ENCODE measurements at places on chromosomes 3 and 15.
A peak's percentile ranks its signal among the peaks of the same experiment; 100 is the strongest.

- DNase-seq, result no peak
These were observed 641.1 kb downstream of the MECOM start for GRCh38 chr3:169022457-169022856.

DNA sequence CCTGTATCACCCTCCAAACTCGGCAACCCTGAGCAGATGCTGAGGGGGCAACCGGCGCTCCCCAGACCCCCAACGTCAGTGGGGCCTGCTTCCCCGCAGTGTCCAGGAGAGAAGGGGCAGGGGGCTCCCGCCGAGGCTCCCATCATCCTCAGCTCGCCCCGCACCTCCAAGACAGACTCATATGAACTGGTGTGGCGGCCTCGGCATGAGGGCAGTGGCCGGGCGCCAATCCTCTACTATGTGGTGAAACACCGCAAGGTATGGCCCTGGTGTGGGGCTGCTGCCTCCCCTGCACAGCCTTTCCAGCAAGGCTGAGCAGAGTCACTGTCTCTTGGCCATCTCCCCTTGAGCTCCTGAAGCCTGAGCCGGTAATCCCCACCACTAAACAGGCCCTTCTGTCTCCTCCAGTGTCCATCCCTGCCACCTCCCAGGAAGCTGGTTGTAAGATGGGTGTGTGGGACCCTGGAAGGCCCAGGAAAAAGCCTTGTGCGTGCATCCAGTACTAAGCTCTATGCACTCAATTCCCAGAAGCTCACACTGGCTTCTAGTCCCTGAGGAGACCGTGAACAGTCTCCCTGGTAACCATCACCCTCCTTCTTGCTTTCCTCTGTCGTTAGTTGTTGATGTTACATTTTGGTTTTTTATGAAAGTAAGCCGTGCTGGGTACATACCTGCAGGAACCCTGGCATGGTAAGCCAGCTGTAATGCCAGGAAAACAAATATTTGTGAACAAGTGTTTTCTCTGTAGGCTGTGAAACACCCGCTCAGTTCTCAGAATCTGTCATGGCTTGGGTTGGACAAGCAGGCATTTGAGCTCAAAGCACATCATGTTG is 63.3 kb downstream of the BOC start:
- no peak for DNase-seq

DNA sequence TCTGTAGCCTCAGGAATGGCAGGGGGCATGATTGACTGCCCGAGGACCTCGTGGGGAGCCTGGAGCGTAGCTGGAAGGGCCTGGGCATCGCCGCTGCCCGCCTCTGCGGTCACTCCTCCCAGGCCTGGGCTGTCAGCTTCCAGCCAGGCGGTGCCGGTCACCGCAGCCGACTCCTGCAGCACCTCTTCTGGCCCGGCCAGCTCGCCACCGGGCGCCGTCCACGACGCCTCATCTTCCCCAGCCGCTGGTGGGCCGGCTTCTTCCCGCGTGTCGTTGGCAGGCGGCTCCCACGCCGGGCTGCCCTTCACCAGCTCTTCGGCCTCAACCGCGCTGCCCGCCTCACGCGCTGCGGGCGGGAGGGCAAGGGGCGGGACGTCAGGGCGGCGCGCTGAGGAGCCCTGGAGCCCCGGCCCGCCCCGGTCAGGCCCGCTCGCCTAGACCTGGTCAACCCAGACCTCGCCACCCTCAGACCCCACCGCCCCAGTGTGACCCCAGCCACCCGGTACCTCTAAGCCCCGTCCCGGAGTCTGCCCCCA is 1.0 kb downstream of the CSPG5 start:
- no peak for DNase-seq

GRCh38 chr15:85839643-85840042 is 44.9 kb upstream of the KLHL25 start:
- no peak for DNase-seq

DNA sequence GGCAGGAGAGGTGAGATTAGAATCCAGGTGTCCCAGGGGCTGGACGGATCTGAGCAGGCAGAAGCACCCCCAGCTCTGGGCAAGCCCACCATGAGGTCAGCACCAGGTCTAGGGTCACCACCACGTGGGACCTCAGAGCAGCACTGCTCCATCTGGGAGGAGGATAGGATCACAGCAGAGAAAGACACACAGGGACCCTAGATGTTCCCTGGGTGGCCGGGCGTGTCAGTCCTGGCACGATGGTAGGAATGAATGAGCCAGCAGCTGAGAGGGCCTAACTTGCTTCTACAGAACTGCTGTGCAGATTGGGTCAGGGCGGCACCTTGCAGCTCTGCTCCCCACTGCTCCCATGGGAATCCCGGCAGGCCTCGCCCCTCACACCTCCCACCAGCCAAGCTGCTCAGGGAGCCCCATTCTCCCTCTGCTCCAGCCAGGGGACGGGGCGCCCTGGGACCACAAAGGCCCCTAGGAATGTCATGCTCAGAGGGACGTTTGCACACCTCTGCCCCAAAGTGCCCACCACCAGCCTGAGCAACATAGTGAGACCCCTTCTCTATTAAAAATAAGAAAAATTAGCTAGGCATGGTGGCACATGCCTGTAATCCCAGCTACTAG is 66.3 kb downstream of the ZNF445 start:
- no peak for DNase-seq

GRCh38 chr15:58115692-58116091 is 22.5 kb upstream of the AQP9 start:
- DNase-seq, result no peak

GRCh38 chr3:149145974-149146373 is 16.5 kb downstream of the HPS3 start:
- no peak for DNase-seq

- no peak for DNase-seq
These were observed 15.2 kb upstream of the GBE1 start for GRCh38 chr3:81776643-81777042.

GRCh38 chr3:128372281-128372680 is 94.4 kb downstream of the DNAJB8 start:
- DNase-seq, result no peak

DNA sequence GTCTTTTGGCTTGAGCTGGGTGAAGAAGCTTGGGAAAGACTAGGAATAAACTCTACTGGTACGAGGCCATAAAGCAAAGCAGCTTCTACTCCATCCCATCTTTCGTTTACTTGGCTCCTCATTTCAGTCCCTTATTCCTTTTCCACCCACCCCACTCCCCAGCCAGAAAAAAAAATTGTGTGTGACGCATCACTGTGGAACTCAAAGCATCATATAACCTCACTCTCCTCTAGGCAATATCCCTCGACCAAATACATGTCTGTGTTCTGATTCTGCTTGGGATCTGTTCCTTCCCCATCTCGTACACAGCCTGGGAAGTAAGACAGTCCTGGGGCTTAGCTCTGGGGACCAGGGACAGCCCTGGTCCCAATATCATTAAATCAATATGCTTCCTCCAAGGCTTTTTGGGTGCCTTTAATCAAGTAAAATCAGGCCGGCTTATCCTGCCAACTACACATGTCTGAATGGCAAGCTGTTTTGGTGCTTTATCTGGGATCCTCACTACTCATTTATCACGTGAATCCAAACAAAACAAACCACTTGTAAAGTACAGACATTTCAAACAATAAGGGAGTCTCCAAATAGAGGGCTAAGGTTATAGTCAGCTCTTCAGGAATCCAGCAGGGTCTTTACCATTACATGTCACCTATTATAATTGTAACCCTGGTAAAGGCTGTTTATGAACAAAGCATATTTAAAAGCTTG is 74.9 kb upstream of the ZBED2 start:
- no peak for DNase-seq

- no peak for DNase-seq
These were observed 778.0 kb upstream of the NECTIN3 start for GRCh38 chr3:110293660-110294059.

- DNase-seq, result peak; percentile 48
These were observed 1.3 kb downstream of the DNAH1 start for GRCh38 chr3:52317208-52318000.

GRCh38 chr3:171936191-171936841 is 93.2 kb downstream of the TMEM212 start:
- no peak for DNase-seq

GRCh38 chr3:159650726-159651125 is 337.9 kb upstream of the IL12A start:
- DNase-seq, result no peak

DNA sequence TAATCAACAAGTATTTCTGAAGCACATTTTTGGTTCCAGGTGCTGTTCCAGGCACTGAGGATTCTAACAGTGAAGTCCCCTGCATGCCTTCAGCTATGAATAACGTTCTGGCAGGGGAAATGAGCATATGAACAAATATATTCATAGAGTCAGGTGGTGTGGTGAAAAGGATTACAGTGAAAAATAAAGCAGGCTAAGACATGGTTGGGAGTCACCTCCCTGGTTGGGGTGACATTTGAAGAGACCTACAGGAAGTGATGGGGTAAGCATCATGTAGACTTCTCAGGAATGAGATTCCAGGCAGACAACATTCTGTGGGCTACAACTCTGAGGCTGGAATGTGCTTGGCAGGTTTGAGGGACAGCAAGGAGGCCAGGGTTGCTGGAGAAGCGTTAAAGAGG is 15.0 kb downstream of the FRMD4B start:
- DNase-seq, result no peak

Data from stimulated activated CD4-positive, alpha-beta T cell treated with anti-CD3 and anti-CD28 coated beads, TNF-alpha, amount 100 ng/mL, for 1 hour (primary cell).